CD4-positive, CD25-positive, alpha-beta regulatory T cell (primary cell): ENCODE measurements at places on chromosomes 1 and 21.

- DNase-seq = peak; percentile 56
These were observed 483 bp downstream of the UBQLN4 start for GRCh38 chr1:156052862-156053767.

GRCh38 chr1:244054247-244054923 lies 3.3 kb downstream of the ZBTB18 start:
- DNase-seq = no peak

DNA sequence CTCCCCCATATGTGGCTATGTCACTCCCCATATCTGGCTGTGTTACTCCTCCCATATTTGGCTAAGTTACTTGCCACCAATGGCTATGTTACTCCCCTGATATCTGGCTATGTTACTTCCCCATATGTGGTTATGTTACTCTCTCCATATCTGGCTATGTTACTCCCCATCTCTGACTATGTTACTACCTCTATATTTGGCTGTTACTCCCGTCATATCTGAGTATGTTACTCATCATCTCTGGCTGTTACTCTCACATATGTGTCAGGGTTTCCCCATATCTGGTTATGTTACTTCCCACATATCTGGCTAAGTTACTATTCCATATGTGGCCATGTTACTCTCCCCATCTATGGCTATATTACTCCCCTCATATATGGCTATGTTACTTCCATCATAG lies 50.3 kb upstream of the MAP10 start:
- no peak for DNase-seq

- no peak for DNase-seq
These were observed 61.9 kb downstream of the DNTTIP2 start for GRCh38 chr1:93816970-93817678.

DNA sequence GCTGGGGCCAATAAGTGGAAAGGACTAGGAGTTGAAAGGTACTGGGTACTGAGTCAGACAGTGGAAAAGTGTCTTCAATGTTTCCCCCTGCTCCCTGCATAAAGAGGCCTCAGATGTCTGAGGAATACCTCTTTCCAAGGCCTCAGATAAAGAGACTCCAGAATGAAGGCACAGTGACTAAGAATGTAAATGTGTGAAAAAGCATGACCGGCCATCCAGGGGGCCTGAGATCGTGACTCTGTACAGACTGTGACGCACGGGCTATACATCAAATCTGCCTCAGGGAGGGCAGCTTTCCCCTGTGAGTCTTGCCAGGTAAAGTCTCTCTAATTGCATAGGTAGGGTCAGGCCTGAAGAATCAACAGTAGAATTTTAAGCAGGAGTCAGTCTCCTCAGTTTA lies 1690.5 kb downstream of the KCNT2 start:
- DNase-seq = no peak

- DNase-seq = no peak
These were observed 2.8 kb downstream of the CERS2 start for GRCh38 chr1:150971583-150972416.

GRCh38 chr21:42019101-42019605 lies 9.0 kb upstream of the ZBTB21 start:
- DNase-seq = no peak
